ENCODE measurements at places on chromosomes 1 and 21.

DNA sequence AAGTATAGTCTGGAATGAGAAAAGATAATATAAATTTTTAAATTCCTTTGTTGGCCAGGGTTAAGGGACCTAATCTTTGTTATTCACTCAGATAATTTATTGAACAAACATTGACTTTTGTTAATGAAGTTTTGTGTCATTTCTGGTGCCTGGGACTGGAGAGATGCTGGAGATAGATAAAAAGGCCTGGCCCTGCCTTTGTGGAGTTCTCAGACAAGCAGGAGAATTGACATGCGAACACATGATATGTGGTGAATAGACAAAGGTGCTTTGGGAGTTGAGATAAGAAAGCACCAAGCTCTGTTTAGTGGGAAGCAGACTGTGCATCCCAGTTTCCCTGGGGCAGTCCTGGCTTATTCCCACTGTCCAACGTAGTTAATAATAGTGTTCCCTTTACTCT, 8.5 kb downstream of the C1orf21 start:
- no peak overlapping the region for H3K4me3 ChIP-seq
- no peak for DNase-seq
- H3K4me1 ChIP-seq, result peaks cover 13% of the 10 kb centered on the region
- H3K36me3 ChIP-seq, result no peaks in the 10 kb centered on the region
- H3K27ac ChIP-seq, result no peak overlapping the region

DNA sequence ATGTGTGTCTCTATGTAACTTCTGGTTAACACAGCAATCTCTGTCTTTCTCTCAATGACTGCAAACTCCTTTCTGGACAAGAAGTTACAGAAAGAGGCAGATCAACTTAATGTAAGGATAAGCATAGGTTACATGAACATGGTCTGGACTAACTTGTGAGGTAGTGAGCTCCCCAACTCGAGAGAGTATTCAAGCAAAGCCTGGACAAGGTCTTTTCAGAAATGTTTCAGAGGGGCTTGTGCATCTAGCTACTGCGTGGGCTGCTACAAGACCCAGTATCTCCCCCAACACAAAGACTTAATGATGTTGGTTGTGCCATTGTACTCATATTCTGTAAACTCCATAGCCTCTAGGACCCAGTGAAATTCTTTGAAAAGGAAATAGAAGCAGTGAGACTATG, 23.5 kb upstream of the CLSTN1 start:
- no peak overlapping the region for H3K27ac ChIP-seq
- peaks cover 23% of the 10 kb centered on the region for H3K4me1 ChIP-seq
- H3K4me3 ChIP-seq, result no peak overlapping the region
- H3K27me3 ChIP-seq, result no peaks in the 10 kb centered on the region
- no peak for DNase-seq
- peaks cover 46% of the 10 kb centered on the region for H3K36me3 ChIP-seq

DNA sequence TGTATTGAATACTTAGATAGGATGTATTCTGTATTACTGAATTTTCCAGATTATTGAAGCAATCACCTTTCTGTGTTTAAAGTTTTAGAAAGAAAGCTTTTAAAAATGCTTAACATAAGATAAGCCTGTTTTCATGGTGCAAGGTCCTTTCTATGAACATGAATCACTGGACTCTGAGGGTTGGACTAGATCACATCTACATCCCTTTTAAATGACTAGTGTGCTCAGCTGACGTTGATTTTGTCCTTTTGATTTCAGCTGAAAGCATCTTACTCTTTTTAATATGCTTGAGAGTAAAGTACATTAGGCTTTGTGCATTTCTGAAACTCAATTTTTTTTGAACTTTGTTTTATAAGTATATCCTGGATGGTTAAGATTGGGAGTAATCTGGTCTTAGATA, 16.2 kb downstream of the MIER1 start:
- no peak for DNase-seq
- peaks cover 8% of the 10 kb centered on the region for H3K36me3 ChIP-seq
- peaks cover 25% of the 10 kb centered on the region for H3K4me1 ChIP-seq
- H3K4me3 ChIP-seq, result no peak overlapping the region
- H3K27ac ChIP-seq, result no peak overlapping the region

DNA sequence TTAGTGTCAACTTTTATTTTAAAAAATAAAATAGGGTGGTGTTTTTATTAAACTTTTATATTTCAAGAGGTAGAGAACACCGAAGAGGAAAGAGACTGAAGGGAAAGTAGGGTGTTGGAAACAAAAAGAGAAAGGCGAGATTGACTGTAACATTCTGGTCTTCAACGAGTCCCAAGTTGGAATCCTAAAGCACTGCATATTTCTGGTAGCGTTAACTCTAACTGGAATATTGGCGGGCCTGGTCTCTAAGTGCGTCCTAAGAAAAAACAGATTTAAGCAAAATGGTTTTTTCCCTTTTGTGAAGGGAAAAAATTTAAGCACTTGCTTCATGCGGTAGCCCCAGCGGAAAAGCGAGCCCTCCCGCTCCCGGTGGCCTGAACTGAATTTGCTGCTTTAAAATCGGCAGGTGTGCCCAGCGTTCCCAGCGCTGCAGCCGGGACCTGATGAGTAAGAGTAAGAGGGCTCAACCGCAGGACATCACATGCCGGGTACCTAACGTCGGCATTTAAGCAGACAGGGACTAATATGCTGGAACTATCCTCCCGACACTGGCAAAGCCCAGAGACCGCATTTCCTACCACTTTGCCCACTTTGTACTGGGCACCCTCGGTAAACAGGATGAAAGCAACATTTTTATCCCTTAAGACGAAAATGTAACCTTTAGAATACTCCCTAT, 30.5 kb upstream of the NFIA start:
- no peak for DNase-seq
- H3K4me3 ChIP-seq, result no peak overlapping the region
- peaks cover 11% of the 10 kb centered on the region for H3K4me1 ChIP-seq
- no peaks in the 10 kb centered on the region for H3K27me3 ChIP-seq
- H3K27ac ChIP-seq, result peak overlapping the region; percentile 98

DNA sequence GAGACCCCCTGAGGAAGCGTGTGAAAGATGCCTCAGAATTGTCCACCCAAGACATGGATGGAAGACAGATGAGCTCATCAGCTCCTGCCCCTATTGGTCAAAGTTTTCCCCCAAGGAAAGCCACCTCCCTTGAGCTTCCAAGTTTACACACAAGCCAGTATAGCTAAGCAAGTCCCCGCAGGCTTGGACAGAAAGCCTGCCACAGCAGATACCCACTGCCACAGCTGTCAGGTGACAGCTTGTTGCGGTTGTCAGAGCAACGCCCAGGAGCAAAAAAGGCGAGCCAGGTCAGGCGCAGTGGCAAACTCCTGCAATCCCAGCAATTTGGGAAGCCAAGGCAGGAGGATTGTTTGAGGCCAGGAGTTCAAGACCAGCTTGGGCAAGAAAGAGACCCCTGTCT, 60.9 kb upstream of the IFNAR2 start:
- H3K4me3 ChIP-seq, result no peak overlapping the region
- H3K27me3 ChIP-seq, result no peaks in the 10 kb centered on the region
- H3K27ac ChIP-seq, result no peak overlapping the region
- no peaks in the 10 kb centered on the region for H3K4me1 ChIP-seq

DNA sequence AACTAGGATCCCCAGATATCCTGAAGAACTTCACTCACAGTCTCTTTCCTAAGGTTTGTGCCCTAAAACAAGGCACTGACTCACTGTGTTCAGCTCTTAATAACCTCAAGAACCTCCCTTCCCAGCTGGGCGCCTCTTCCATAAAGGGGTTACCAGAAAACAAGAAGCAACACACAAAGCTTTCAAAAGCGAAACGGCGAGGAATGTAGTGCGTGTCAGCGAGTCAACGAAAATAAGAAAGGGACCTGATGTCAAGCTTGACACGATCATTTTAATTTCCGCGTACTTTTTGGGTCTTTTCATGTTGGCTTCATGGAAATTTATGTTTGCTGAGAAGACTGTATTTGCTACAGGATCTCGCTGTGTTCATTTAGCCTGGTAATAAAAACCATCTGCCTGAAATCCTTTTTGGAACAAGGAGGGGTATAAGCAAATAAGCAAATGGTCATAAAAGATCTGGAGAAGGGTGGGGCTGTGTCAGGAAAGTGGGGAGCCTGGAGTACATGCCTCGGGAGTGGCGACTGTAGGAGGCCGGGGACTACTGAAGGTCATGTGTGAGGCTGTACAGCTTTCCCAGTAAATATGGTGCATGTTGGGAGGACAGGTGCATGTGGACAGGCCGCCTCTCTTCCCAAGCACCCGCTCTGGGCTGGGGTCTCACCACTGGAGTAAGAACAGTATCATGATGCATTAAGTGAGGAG, 11.4 kb upstream of the CLDN14 start:
- no peak overlapping the region for H3K27ac ChIP-seq
- peaks cover 16% of the 10 kb centered on the region for H3K27me3 ChIP-seq
- no peaks in the 10 kb centered on the region for H3K4me1 ChIP-seq
- no peak for DNase-seq
- H3K36me3 ChIP-seq, result no peaks in the 10 kb centered on the region
- H3K4me3 ChIP-seq, result no peak overlapping the region

DNA sequence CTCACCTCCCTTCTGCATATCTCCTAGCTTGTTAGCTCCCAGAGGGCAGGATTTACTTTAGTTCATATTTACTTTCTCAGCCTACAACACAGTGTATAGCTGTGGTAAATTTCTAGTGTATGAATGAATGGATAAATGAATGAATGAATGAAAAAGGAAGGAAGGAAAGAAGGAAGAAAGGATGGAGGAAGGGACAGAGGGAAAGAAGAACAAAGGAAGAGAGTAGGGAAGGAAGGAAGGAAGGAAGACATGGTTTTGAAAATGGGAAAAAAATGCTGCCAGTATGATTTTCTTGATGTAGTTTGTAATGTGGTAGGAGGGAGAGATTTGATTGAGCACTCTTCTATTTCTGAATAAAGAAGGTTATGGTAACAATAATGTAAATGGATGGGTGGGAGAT, 47.0 kb downstream of the LAMC2 start:
- no peaks in the 10 kb centered on the region for H3K27me3 ChIP-seq
- DNase-seq, result no peak
- H3K36me3 ChIP-seq, result no peaks in the 10 kb centered on the region

GRCh38 chr1:220962031-220962751, 82.9 kb downstream of the HLX start:
- no peaks in the 10 kb centered on the region for H3K36me3 ChIP-seq
- H3K27me3 ChIP-seq, result no peaks in the 10 kb centered on the region
- no peaks in the 10 kb centered on the region for H3K4me1 ChIP-seq
- DNase-seq, result no peak
- H3K4me3 ChIP-seq, result no peak overlapping the region

DNA sequence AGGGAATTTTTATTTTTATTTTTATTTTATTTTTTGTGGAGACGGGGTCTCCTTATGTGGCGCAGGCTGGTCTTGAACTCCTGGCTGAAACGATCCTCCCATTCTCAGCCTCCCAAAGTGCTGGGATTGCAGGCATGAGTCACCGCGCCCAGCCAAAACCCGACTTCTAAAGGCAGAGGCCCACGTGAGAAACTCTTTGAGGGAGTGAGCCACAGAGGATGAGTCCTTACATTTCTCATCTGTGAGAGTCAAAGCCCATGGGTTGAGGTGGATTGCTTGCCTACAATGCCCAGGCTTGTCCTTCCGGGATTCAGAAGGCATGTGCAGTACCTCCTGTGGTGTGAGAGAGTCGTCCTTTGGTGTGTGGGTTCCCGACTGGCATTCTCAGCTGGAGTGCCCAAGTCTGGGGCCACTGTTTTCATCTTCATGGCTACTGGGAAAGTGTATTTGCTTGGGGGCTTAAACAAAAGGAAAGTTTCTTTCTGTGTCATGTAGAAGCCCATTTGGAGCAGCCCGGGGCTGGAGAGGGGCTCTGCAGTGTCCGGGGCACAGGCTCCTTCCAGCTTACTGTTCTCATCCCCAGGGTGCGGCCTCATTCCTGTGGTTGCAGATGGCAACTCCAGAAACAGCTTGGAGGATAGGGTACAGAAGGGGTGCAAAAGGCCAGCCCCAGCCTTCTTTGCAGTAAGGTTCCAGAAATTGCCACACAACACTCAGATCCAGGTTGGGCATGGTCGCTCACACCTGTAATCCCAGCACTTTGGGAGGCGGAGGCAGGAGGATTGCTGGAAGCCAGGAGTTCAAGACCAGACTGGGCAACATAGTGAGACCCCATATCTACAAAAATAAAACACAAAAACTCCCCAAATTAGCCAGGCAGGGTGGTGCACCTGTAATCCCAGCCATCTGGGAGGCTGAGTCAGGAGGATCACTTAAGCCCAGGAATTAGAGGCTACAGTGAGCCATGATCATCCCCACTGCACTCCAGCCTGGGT, 29.4 kb upstream of the CSF3R start:
- H3K27me3 ChIP-seq, result no peaks in the 10 kb centered on the region
- no peaks in the 10 kb centered on the region for H3K4me1 ChIP-seq
- H3K36me3 ChIP-seq, result no peaks in the 10 kb centered on the region
- DNase-seq, result no peak
- no peak overlapping the region for H3K4me3 ChIP-seq

GRCh38 chr1:55288245-55288644, 73.1 kb upstream of the USP24 start:
- no peak for DNase-seq
- no peaks in the 10 kb centered on the region for H3K27me3 ChIP-seq
- H3K4me1 ChIP-seq, result peaks cover 8% of the 10 kb centered on the region
- no peaks in the 10 kb centered on the region for H3K36me3 ChIP-seq
- H3K4me3 ChIP-seq, result no peak overlapping the region
- no peak overlapping the region for H3K27ac ChIP-seq
